ENCODE measurements at places on chromosomes 7 and 10. TPM values are rescaled to one million over a fixed set of nuclear protein-coding genes. Genes with fewer than 3 reads are reported as not detected.
A peak's percentile ranks its signal among the peaks of the same experiment; 100 is the strongest.

The OPN1SW gene
- total RNA-seq = not detected

The LIPK gene
- total RNA-seq = not detected

The INA gene
- 0.27 TPM for total RNA-seq

The CALHM1 gene
- not detected for total RNA-seq

The DHTKD1 gene
- 13.5 TPM for total RNA-seq

GRCh38 chr10:76213876-76214275 lies 782.5 kb downstream of the LRMDA start:
- DNase-seq = no peak

DNA sequence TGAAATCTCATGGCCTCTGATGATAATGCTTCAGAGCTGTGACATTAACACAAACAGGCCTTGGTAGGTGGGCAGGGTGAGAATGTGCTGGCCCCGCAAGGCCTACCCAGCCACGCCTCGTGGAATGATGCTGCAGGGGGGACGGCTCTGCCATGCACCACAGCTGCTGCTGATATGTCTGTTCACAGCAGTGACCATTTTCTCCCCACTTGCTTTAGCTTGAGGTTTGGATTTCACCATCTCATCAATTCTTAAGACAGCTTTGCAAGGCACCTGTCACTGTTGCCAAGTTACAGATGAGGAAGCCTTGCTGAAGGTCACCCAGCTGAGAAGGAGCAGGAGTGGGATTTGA lies 128.3 kb downstream of the PTPN20 start:
- no peak for DNase-seq

- DNase-seq = no peak
Observed at GRCh38 chr10:109966961-109967738, 40.6 kb upstream of the ADD3 start.

GRCh38 chr10:75403144-75403938 lies 1.8 kb upstream of the ZNF503 start:
- DNase-seq = no peak

GRCh38 chr7:138154661-138155060 lies 78.4 kb downstream of the AKR1D1 start:
- no peak for DNase-seq

- no peak for DNase-seq
Observed at GRCh38 chr10:97827702-97828291, 21.8 kb upstream of the GOLGA7B start.

GRCh38 chr7:39357648-39358047 lies 208.6 kb upstream of the YAE1 start:
- peak; percentile 21 for DNase-seq

GRCh38 chr7:142516038-142516501 lies 233.2 kb upstream of the PRSS1 start:
- DNase-seq = peak; percentile 49

- no peak for DNase-seq
Observed at GRCh38 chr10:117134306-117135025, 3.6 kb downstream of the VAX1 start.

DNA sequence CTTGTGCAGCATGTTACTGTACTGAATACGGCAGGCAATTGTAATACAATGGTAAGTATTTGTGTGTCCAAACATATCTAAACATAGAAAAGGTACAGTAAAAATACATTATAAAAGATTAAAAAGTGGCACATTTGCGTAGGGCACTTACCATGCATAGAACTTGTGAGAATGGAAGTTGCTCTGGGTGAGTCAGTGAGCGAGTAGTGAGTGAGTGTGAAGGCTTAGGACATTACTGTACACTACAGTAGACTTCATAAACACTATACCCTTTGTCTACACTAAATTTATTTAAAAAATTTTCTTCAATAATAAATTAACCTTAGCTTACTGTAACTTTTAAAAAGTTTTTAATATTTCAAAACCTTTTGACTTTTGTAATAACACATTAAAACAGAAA lies 37.5 kb downstream of the BPGM start:
- no peak for DNase-seq

DNA sequence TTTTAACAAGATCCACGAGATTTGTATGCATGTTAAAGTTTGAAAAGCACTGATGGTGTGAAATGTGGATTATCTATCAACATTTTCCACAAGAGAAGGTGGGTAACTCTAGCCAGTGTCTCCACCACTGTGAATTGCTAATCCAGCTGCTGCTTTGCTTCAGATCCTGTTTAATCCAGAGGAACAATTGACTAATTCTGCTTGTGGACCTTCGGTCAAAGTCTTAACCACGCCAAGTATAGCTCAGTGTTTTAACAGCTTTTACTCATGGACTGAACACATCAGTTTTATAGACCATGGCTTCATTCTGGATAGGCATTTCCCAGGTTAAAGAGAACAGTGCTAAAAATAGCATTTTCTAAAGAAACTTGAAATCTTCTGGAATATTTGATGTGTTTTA lies 23.5 kb downstream of the ADK start:
- no peak for DNase-seq

DNA sequence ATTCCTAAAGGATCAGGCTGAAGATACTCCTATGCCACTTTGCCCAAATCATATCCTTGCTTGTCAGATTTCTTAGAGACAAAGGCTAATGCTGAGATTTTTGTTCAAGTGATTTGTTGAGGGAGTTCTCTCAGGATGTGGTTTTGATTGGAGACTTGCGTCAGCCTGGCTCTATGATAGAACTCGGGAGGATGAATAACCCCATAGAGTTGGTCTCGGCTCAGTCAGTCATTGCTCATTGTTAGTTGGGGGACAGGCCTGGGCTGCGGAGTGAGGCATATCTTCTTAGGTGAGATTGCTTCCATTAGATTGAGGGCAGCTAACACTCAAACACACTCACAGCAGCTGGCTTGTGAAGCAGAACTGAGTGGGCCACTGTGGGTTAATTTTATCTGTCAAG lies 203.4 kb downstream of the KIF20B start:
- DNase-seq = peak; percentile 10

DNA sequence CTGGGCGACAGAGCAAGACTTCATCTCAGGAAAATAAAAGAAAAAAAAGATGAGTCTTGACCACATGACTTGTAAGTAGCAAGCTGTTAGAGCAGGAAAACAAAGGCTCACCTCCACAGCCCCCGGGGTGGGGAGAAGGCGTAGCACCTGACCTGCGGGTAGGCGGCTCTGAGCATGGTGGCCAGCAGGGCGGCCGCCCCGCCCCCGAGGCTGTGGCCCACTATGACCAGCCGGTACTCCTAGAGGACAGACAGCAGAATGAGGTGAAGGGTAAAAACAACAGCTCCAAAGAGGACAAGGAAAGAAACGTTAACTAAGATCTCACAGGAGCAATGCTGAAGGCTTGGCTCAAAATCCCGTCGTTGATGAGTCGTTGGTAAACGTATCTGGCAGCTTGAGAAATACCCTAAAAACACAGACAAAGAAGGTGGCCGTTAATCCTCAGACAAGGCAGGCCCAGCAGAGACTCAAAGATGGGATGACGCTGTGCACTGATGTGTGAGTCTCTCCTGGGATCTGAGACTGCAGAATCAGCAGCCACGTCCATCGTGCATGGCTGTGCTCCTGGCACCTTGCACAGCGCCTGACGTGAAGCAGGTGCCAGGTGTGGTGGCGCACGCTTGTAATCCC lies 31.1 kb downstream of the DAGLB start:
- DNase-seq = no peak
